ENCODE measurements at places on chromosomes 2 and 18.

DNA sequence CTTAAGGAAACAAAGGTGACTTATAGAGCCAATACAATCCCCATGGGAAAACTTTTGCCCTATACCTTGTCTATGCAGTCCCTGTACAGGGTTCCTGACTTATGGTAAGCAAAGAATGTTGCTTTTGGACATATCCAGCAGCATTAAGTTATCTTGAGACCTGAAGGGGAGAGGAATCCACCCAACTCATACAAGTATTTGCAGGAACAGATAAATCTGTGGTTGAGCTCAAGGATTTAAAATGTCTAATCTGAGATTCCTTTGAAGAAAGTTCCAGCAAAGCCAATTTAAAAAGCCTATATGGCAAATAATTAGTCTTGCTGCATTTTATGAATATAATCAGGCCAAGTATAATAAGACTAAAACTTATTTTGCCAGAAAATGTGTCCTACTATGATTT is 739.5 kb upstream of the CDH2 start:
- no peak for DNase-seq

GRCh38 chr2:145530653-145531052 is 1010.7 kb upstream of the ZEB2 start:
- DNase-seq, result no peak

- DNase-seq, result no peak
Observed at GRCh38 chr2:86704459-86704971, 15.6 kb upstream of the RMND5A start.

GRCh38 chr2:44459739-44460138 is 98.0 kb downstream of the CAMKMT start:
- DNase-seq, result no peak

DNA sequence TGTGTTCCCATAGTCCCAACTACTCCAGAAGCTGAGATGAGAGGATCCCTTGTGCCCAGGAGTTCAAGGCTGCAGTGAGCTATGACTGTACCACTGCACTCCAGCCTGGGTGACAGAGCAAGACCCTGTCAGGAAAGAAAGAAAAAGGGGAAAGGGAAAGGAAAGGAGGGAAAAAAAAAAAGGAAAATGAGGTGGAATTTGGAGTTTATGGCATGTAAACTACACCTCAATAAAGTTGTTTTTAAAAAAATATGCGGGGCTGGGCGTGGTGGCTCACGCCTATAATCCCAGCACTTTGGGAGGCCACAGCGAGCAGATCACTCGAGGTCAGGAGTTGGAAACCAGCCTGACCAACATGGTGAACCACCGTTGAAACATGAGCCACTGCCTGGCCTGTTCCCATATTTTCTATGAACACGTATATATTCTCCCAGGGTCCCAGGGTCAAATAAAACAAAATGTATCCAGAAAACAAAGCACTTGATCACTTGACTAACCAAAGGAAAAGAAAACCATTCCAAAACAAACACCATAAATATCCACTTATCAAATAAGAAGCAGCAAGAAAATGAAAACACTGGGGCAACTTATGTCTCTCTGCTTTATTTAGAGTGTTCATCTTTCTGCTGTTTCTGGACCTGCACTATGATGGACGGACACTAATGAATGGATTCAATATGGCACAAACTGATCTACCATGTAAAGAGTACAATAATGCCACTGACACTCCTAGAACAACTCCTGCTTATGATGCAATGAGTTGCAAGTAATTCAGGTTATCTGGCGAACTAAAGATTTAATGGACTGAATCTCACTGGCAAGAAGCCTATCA is 56.8 kb downstream of the ASXL2 start:
- DNase-seq, result no peak

- no peak for DNase-seq
Observed at GRCh38 chr2:144504218-144504641, 15.7 kb downstream of the ZEB2 start.

DNA sequence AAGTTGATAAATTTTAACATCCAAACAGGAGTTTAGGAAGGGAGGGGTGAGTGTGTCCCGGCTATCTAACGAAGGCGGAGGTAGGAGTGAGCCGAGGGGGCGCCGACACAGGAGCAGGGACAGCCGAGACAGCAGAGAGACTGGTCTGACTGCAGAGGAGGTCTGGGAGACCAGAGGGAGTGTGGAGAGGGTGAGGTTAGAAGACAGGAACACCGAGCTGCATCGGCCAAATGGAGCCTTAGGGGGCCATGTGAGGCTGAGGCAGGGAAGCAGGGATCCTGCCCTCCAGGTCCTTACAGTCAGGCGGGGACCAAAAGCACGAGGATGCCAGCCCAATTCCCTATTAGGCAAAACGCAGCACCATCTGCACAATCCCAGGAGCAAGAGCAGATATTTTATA is 67.0 kb downstream of the SFXN5 start:
- DNase-seq, result peak; percentile 2

GRCh38 chr2:28117104-28117596 is 226.6 kb downstream of the BABAM2 start:
- no peak for DNase-seq

- DNase-seq, result no peak
Observed at GRCh38 chr2:144054911-144055310, 465.0 kb downstream of the ZEB2 start.

DNA sequence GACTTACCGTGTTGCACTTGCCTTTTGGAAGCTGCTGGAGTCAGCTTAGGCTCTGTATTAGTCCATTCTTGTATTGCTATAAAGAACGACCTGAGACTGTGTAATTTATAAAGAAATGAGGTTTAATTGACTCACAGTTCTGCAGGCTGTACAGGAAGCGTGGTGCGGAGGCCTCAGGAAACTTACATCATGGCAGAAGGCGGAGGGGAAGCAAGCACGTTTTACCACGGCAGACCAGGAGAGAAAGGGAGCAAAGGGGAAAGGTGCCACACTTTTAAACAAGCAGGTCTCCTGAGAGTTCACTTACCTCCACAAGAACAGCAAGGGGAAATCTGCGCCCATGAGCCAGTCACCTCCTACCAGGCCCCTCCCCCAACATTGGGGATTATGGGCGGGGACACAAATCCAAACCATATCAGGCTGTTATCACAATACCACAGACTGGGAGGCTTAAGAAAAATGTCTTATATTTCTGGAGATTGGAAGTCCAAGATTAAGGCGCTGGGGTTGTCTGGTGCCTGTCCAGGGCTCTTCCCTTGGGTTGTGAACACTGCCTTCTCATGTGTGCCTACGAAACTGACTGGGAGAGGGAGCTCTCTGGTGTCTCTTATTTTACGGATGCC is 3.6 kb upstream of the D2HGDH start:
- no peak for DNase-seq

DNA sequence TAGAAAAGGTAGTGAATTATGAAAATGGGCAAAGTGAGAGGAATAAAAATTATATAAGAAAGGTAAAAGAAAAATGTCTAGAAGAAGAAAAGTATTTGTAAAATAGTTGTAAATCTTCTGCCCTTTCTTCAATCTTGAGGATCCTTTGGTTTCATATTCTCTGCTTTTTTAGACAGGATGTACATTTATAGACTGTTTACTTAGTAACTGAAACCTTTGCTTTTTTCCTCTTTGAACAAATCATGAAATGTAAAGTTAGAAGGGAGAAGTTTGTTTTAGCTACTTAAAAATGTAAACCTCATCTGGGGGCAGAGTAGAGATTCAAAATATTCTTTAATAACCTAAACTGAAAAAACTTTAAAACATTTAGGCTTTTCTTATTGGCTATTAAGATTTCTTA is 150.4 kb upstream of the ITGA4 start:
- no peak for DNase-seq

DNA sequence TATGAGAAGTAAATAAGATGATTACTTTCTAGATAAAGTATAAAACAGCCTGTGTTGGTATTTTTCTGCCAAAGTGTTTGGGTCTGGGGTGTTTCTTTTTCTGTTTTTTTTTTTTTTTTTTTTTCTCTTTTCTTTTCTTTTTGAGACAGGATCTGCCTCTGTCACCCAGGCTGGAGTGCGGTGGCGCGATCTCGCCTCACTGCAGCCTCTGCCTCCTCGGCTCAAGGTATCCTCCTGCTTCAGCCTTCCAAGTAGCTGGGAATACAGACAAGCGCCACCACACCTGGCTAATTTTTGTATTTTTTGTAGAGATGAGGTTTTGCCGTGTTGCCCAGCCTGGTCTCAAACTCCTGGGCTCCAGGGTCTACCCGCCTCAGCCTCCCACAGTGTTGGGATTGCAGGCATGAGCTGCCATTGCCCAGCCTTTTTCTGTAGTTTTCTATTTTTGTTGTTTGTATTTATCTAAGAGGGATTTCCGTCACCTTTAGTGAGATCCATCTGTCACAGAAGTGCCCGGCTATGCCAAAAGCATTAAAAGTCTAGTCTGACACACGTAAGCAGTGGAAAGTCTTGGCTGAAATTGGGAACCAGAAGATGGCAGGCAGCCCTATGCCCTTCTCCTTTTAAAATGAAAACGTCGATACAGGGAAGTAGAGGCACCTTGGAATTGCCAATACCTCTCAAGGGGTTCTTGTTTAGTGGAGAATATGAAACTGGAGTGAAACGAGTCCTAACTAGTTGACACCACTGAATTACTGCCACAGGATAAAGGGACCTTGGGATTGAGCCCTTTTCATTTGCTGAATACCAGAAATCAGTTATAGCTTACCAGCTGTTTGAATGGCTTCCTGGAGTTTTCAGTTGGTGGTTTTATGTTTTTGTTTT is 14.0 kb downstream of the UGP2 start:
- no peak for DNase-seq

GRCh38 chr2:196144513-196145126 is 26.8 kb downstream of the STK17B start:
- DNase-seq, result no peak

GRCh38 chr18:79987566-79987965 is 797 bp downstream of the TXNL4A start:
- DNase-seq, result no peak

GRCh38 chr2:240394549-240394948 is 40.9 kb upstream of the GPC1 start:
- DNase-seq, result no peak

DNA sequence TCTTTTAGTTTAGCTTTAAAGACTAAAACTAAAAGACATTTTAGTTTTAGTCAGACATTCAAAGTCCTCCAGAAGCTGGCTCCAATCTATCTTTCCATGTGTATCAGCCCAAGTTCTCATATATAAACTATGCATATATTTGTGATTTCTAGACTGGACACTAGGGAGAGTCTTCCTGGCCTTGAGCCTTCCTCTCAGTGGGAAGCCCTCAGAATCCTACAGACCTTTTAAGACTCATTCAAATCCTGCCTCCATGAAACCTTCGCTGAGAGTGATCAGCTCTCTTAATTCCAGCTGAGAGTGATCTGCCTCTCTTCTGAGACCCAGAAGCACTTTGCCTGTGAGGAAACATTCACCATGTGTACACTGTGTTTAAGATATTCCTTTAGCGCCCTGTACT is 452.7 kb downstream of the TGIF1 start:
- no peak for DNase-seq

- no peak for DNase-seq
Observed at GRCh38 chr2:216745453-216745852, 50.1 kb upstream of the IGFBP5 start.

DNA sequence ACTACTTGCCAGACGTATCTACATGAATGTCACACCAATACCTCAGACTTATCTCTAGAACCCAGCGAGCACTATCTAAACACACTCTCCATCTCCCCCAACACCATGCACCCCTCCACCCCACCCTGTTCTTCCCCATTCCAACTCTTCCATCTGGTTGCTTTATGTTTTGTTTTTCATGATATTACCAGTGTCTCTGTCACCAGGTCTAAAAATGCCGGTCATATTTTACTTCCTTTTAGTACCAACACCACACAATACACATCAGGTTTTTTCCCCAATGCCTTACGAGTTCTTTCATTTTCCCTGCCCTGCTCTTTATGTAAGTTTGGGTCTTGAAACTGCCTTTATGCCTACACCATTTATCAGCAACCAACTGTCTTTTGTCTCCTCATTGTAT is 10.2 kb upstream of the ITGA4 start:
- DNase-seq, result no peak

GRCh38 chr2:28613633-28614501 is 118.0 kb downstream of the PLB1 start:
- DNase-seq, result no peak

GRCh38 chr18:60656553-60656952 is 284.0 kb upstream of the MC4R start:
- no peak for DNase-seq

DNA sequence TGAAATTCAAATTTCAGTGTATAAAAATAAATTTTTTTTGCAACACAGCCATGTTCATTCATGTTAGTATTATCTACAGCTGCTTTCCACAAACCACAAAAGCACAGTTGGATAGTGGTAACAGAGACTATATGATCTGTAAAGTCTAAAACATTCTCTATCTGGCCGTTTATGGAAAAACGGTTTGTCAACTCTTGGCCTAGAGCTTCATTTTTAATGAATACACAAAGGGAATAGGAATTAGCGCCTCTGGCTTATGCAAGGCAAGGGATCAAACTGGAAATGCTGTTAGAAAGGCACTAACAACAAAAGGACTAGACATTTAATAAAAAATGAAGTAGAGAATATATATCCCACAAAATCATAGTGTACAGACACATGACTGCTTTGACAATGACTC is 211.9 kb downstream of the EXOC6B start:
- no peak for DNase-seq

GRCh38 chr2:100976645-100977391 is 25.3 kb upstream of the RPL31 start:
- DNase-seq, result no peak

- DNase-seq, result no peak
Observed at GRCh38 chr2:218001629-218002028, 1.2 kb downstream of the TNS1 start.

GRCh38 chr2:23637011-23637778 is 252.2 kb downstream of the KLHL29 start:
- DNase-seq, result no peak

- DNase-seq, result no peak
Observed at GRCh38 chr18:11561293-11561692, 48.1 kb upstream of the SLC35G4 start.

GRCh38 chr2:155815851-155816250 is 516.7 kb downstream of the NR4A2 start:
- no peak for DNase-seq

DNA sequence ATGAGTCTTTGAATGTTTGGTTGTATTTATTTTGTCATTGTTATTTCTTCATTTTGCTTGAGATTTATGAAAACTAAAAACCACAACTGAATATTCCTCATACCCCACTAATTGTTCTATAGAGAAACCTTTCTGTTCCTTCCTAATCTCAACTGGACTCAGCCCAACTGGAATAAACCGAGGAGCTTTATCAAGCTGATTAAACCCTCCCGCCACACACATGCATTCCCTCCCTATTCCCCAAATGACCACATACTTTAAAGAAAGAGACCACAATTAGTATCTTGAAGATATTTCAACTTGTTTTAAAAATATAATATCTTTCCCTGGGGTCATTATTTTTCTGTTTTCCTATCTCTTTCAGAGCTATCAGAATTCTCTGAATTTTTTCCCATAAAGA is 107.5 kb downstream of the OSR1 start:
- no peak for DNase-seq

DNA sequence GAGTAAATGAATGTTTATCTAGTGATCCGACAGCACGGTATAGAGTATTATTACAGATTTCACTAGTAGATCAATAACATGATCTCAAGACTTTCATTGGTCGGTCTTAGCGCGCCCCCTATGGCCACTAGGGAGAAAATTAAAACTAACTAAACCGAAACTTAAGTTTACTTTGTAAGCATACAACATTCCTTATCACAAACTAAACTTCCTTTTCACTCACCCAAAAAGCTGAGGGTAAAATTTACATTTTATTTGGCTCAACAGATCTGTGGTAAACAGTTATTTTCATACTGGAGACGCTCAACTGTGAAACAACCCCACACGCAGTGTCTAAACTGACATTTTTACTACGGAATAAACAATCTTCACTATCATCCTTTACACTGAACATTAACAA is 215.6 kb upstream of the MAP2 start:
- no peak for DNase-seq

GRCh38 chr2:769771-770170 is 92.6 kb upstream of the TMEM18 start:
- DNase-seq, result no peak
